NB4 (cell line): ENCODE measurements at places on chromosomes 1 and 21.
A peak's percentile ranks its signal among the peaks of the same experiment; 100 is the strongest.

DNA sequence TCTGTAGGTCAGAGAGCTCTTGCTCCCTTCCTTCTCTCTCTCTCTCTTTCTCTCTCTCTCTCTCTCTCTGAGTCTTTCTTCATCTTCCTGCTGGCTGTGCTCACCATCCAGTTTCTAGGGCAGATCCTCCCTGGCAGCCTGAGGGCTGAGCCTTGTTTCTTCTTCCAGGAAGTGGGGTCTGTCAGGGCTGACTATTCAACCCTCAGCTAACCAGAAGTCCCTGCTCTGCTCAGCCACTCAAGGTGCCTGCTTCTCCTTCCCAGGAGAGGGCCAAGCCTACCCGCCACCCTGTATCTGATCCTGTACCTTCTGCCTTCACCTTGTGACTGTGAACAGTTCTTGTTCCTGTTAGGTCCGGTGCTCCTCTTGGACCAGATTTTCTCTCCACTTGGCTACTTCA lies 107.6 kb upstream of the ETV3 start:
- no peak for DNase-seq

- peak; percentile 30 for DNase-seq
Observed at GRCh38 chr21:23016617-23017016, 2018.4 kb downstream of the NCAM2 start.

- no peak for DNase-seq
Observed at GRCh38 chr1:29625084-29625420, 388.7 kb downstream of the PTPRU start.

DNA sequence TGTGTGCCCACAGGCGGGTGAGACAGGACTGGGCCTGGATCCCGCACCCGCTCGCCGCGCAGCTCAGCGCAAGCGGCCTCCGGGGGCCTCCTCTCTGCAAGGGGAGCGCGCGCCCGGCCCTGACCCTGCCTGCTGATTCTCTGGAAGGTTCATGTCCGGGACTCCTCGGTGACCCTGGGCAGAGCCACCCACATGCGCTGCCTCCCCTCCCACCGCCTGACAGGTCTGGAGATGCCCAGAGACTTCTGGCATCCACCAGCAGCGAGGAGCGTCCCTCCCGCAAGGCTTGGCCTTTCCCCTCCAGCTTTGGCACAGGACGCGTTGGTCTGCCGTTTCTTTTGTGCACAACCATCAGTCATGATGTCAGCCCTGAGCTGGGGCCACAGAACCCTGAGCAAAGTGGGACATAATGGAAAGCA lies 42.0 kb upstream of the COL6A2 start:
- no peak for DNase-seq

DNA sequence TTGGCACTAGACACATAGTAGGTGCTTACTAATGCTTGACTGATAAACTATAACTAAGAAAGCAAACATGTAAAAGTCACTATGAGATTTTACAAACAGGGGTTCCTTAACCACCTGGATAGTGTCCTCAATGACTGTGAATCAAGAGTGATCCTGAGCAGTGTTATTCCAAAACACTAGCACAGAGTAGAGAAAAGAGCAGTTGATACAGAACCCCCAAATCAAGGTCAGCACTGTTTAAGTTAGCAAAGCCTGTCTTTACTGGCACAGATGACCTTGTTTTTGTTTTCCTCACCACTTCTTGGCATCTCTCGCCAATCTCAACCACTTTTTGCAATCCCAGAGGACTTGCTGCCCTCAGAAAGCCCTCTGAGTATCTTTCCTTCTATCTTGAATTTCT lies 50.7 kb downstream of the BCL9 start:
- DNase-seq, result no peak

DNA sequence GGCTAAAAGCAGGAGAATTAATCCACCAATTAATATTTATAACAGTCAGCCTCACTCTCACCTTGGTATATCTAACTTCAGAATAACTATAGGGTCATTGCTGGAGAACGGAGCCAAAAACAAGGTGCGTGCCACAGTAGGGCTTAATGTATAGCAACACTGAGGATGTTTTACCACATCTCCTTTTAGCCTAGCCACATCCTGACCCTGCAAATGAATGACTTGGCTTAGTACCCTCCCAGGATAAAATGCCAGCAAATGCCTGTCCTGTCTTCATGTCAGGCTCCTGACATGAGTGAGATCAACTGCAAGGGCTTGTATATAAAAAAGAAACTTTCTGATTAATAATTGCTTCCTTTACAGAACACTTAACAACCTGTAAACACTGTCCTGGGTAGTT lies 2.7 kb upstream of the CDC42BPA start:
- peak; percentile 60 for DNase-seq

DNA sequence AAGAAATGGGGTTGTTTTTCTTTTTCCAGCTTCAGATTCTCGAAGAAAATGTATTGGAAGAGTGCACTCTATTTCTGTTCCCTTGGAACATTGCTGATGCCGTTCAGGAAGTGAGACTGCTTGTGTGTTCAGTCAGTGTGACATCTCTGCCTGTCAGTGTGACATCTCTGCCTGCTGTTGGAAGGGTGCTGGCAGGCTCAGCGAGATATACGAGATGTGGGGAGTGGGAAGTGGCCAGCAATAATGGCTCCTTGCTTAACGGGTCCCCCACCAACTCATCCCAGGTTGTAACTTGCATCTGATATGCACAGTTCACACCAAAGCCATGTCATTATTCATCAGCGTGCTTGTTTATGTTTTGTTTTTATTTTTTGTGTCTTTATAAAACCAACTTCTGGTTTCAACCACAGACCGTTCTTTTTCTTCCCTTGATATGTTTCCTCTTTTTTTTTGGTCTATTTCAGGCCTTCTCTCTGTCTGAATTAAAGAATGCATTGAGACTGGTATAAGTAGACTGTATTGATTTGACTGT lies 145.4 kb downstream of the GALNT2 start:
- DNase-seq, result no peak

DNA sequence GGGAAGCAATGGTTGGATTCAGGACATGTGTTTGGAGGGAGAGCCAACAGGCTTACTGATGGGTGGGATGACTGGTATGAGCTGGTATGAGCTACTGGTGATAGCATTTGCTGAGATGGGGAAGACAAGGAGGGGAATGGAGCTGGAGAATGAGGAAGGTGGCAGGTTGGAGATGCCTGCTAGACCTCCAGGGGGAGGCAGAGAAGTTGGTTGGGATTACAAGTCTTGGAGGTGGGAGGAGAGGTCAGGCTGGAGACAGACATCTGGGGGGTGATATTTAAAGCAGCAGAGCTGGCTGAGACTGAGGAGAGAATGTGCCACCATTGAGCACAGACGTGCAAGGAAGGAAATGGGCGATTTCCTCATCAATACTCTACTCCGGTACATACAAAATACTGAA lies 31.8 kb upstream of the ENO1 start:
- peak; percentile 26 for DNase-seq

DNA sequence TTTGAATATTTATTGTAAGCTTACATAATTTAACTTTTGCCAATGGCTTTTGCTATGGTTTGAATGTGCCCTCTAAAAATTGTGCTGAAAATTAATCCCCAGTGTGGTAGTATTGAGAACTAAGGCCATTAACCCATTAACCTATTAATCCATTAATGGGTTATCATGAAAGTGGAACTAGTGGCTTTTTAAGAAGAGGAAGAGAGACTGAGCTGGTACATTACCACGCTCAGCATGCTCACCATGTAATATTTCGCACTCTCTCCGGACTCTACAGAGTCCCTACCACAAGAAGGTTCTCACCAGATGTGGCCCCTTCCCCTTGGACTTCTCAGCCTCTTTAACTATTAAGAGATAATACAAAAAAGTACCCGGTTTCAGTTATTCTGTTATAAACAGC lies 164.4 kb upstream of the ZRANB2 start:
- no peak for DNase-seq

DNA sequence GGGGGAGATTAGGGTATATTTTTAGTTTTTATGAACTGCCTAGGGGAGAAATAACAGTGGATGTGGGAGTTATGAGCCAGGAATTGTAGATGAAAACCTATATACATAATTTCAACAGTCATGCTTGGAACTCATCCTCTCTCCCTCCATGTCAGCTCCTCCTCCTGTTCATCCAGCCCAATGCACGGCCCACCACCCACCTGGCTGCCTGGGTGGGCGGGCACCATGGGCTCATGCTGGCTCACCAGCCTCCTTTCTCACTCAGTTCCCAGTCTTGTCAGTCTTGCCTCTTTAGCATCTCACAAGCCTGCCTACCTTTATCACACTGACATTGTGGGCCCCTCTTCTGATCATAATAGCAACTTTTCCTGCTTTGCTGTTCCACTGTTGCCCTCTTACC lies 336.0 kb downstream of the DISC1 start:
- DNase-seq, result no peak

DNA sequence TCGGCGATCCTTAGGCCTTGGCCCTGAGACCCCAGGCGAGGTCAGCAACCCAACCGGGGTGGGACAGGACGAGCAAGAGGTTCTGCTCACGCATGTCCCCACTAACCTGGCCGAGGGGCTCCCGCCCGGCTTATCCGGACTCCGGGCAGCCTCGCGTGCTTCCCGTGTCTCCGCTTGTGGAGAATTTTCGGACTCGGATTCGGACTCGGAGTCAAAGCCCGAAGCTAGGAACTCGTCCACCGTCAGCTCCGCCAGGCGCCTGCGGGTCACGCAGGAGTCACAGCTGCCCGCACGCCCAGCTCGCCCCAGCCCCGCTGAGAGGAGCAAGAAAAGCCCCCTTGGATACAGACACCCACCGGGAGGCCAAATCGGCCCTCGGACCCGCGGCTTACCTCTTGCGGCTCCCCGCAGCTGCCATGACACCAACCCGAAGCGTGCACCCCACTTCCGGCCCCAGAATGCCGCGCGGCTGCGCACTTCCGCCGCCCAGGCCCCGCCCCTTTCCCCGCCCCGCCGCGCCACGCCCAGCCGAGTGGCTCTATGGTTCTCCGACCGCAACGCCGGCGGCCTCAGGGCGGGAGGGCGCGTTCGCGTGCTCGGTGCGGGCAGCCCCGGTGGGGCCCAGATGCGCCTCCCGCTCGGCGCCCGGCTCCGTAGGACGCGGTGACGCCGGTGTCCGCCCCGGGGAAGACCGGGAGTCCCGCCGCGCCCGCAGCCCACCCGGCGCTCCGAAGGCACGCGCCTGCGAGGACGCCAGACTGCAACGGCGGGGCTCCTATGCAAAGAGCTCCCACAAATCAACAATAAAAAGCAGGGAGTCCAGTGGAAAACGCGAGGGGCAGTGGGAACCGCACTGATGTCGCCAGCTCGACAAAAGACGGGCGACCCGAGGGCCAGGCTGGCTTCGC lies at the start of gene NOC2L:
Gene NOC2L (minus strand): TSS at position 434 of the 908 bp plus-strand sequence. CDS start 16 bp downstream, at position 418.
- peak; percentile 90 for DNase-seq

- DNase-seq, result no peak
Observed at GRCh38 chr21:38139380-38140168, 117.2 kb upstream of the KCNJ15 start.

DNA sequence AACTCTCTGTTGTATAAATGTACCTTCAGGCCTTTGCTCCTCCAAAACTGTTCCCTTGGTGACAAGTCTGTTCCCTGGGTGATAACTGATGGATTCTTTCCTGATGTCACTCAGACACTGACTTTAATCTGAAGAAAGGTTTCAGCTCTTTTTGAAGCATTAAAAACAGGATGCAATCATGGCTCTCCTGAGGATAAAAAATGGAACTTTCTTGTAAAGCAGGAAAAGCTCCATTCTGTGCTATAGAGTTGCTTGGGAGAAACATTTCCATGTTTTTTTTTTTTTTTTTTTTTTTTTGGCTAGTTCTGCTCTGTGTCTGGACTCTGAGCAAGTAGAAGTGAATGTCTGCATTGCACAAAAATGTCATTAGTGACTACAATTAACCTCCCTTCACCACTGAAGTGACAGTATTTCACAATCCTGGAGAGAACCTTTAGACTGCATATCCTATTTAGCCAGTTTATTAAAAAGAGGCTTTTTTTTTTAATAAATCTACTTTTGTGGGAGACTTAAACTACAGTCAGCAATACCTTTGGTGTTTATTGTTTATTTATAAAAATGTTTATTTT lies 101.7 kb upstream of the PRMT6 start:
- no peak for DNase-seq
